ENCODE measurements at places on chromosomes 2 and 18.

DNA sequence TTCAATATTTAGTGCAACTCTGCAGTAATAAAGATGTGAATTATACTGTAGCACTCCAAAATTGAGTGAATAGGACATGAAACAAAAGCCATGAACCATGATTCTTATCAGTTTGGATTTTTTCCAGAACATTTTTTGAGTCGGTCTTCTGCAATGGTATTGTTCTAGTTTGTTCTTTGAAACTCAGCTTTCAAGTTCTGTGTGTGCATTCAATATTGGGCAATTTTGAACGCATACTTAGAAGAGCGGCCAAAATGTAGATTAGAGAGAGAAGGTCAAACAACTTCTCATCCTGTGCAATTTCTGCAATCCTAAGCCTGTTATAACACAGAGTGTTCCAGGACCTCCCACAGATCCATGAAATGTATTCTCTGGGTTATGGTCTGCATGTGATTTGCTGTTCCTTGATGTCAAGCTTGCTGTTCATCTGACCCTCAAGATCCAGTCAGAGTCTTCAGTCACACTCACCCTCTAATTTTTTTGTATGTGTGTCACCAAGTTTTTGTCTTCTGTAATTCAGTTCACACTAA lies 48.3 kb downstream of the TSPYL6 start:
- DNase-seq, result no peak

DNA sequence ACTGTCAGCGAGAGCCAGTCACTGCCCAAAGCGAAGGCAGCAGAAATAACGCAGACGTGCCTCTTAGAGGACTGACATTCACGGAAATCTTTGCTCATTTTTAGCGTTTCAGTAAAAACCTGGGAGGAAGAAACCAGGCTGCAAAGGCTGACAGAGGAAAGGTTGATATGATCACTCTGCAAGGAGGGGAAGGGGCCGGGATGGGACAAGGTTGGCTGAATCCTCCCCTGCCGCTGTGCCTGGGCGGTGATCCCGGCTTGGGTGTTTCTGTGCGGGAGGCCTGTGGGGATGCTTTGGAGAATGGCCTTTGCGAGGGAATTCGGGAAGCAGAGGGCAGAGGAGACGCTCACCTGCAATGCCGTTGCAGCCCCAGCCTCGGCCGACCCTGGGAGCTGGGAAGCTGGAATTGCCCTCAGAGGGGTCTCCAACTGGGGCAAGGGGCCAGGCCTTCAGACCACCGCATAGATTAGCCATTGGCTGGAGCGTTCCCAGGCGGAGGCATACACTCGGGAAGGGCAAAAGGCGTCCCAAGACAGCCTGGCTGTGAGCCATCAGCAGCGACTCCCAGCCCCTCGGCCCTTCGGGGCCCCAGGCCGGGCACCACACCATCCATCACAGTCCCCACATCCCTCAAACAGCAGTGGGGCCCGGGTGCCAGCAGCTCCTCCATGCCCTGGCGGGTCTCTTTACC lies 111.7 kb upstream of the GPC1 start:
- DNase-seq, result no peak

GRCh38 chr2:72347081-72347480 lies 199.4 kb upstream of the CYP26B1 start:
- DNase-seq, result no peak

GRCh38 chr2:59961746-59962145 lies 591.7 kb downstream of the BCL11A start:
- no peak for DNase-seq

GRCh38 chr18:48913201-48913600 lies 37.6 kb downstream of the SMAD7 start:
- DNase-seq, result no peak

DNA sequence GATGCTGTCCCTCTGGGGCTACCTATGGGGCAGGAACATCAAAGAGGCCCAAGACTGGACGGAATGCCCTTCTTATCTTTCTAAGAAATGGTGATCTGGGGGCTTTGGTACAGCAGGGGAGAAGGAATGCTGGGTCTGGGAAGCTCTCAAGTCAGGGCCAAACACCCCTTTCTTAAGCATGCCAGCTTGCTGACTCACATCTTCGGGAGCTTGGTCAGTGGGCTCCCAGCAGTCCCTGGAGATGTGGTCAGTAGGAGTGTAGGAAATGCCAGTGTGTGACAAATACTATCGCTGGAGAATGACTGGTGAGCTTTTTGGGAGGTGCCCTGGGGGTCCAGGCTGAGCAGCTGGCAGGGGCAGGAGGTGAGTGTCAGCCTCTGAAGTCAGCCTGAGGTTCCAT lies 105.0 kb upstream of the CDC42EP3 start:
- no peak for DNase-seq

DNA sequence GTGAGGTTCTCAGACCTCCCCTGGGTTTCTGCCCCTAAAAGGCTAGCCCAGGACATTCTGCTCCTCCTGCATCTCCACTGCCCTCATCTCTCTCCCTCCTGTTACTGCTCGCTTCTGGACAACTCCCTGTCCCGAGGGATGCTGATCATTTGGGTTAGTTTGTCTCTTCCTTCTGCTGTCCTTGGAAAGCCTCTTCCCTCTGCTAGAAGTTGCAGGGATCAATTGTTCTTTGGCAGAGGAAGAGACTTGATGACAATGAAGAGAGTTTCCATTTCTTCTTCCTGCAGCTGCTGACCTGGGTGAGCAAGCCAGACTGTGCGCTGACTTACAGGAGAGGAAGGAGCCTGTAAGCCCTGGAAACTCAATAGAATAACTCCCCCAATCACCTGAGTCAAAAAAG lies 68.9 kb downstream of the RDH14 start:
- DNase-seq, result no peak

GRCh38 chr18:13136056-13136903 lies 82.3 kb upstream of the LDLRAD4 start:
- DNase-seq, result peak; percentile 63

DNA sequence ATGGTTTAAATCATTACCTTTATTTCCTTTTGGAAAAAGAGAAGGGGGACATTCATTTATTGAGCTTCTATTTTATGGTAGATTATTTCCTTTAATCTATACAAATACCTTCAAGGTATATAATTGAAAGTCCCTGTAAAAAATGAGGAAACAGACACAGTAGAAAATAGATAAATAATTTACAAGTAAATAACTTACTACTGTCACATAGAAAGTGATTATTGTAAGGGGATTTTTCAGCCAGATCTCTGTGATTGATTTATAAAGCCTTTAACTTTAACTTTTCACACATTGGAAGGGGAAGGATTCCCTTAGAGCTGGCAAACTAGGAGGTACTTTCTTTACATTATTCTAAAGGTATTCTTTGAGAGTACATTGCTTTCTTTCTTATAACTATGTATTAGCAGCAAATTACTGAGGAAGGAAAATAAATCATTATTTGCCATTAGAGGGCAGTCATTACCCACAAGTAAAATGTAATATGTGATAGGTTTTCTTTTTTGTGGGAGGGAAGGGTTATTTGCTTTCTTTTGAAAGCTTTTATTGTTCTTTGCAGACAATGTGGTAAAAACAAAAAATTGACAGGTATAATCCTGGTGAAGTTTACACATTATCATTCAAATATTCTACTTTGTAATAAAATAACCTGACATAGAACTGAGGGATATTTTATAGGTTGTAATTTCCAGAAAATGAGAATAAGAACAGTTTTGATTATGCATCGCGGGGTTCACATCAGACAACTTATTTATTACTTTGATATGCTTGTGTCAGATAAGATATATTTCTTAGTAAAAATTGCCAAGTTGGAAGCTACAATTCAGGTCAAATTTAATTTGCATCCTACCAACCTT lies 24.8 kb upstream of the RPE start:
- DNase-seq, result no peak

DNA sequence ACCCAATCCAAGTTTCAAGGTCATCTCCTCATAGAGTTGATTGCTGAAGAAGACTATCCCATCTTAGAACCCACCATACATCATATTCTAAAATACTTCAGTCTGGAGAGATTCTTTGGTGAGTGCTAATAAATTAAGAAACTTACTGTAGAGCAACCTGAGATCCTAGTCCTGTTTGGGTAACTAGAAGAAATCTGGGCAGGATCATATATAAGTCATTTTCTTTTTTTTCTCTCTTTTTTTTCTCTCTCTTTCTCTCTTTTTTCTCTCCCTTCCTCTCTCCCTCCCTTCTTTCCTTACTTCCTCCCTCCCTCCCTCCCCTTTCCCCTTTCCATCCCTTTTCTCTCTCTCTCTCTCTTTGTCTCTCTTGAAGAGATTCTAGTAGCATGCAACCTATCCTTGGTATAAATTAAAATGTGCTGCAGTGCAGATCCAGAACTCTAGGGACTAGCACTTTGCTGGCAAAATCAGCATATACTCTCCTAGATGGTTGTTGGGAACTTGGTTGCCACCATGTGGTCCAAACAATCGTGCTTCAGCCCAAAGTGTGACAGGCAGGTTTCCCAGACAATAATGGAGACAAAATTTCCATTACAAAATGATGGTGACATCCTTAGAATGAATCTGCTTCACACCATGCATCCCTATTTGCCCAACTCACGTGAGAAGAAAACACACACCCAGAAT lies 399.4 kb upstream of the CELF4 start:
- no peak for DNase-seq

GRCh38 chr2:227606476-227606875 lies 7.8 kb downstream of the SCYGR2 start:
- DNase-seq, result no peak

DNA sequence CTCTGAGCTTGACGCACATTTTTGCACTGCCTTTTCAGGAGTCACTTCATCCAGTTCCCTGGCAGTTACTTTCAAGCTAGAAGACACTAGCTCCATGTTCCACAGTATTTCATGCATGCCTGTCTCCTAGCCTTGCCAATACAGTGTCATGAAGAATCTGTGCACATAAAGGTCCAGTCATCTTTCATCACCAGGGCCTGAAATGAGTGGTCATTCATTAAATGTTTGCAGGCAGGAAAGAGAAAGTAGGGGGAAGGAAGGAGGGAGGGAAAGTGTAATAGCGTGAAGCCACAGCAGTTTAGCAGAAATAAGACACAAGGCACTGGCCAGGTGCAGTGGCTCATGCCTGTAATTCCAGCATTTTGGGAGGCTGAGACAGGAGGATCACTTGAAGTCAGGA lies 92.4 kb upstream of the COPS8 start:
- no peak for DNase-seq

DNA sequence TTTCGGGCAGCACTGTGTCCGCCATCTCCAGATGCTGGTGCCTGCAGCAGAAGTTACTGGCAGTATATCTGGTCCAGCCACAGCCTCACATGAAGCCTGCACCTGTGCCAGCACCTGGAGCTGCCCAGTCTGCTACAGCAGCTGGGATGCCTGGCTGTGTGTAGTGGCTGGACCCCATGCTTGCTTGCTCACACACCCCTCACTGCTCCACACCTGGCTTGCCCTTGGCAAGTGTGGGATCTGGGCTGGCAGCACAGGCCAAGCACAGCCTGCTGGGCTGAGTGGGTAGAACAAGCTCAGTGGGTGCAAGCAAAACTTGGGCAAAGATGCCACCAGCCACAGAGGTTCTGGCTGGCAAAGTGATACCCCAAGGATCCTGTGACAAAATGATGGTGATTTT lies 209.4 kb upstream of the RASGRP3 start:
- no peak for DNase-seq

GRCh38 chr2:27886322-27886721 lies 3.9 kb downstream of the RBKS start:
- no peak for DNase-seq

DNA sequence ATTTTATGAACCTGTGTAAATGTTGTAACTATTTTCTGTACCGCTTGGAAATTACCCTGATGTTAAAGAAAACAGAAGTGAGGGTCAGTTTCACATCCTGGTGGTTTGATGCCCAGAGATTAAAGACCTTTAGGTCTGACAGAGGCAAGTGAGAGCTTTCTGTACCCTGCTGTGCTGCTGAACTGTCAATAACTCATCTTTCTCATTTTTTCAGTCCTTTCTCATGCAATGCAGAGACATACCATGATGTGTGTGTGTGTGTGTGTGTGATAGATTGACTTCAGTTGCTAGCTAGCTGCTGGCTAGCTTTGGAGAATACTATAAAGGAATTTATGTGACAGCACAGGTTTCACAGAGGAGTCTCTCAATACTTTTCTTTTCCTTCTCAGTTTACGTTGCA lies 2025.6 kb upstream of the LRRTM1 start:
- DNase-seq, result no peak

DNA sequence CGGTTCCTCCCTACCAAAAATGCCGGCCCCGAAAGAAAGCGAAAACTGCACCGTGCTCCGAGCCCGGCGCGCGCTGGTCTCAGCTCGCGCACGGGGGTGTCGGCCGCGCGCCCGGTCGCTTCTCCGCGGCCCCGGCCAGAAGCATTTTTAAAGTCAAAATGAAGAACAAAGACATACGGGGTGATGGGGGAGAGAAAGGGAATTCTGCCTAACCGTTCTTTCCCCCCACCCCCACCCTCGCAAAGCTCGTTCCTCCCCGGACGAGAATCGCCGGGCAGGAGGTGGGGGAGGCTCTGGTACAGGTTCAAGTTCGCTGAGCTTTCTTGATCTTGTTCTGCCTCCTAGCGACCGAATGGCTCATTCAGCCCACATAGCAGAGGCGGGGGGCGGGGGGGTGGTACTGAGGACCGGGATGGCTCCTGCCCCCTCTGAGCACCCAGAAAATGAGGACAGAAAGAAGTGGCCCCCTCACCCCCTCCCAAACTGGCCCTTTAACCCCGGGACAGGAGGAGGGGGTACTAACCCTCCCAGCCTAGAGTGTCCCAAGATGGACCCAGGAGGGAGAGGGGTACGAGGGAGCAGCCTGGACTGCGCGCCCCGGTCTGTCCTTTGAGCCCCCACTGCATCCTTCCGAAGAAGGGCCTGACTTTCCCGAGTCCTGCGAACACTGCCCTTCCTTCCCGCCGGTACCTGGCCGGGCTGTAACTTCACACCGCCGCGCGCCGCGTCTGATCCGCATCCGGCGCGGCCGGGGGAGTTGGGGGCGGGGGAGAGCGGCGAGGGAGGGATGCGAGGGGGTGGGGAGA lies 3.1 kb downstream of the BCL11A start:
- peak; percentile 69 for DNase-seq

- DNase-seq, result no peak
Observed at GRCh38 chr2:206920310-206920709, 19.0 kb upstream of the CPO start.

- DNase-seq, result no peak
Observed at GRCh38 chr2:164430166-164430783, 191.0 kb downstream of the GRB14 start.

GRCh38 chr2:171046048-171046560 lies 114.6 kb downstream of the TLK1 start:
- DNase-seq, result no peak

- no peak for DNase-seq
Observed at GRCh38 chr2:236641051-236641726, 71.6 kb downstream of the ACKR3 start.

GRCh38 chr18:8688216-8688800 lies 17.0 kb upstream of the MTCL1 start:
- DNase-seq, result no peak

- no peak for DNase-seq
Observed at GRCh38 chr2:64362562-64363026, 91.4 kb upstream of the LGALSL start.

GRCh38 chr2:172442072-172442895 lies 14.9 kb downstream of the ITGA6 start:
- no peak for DNase-seq
